Activated CD4-positive, alpha-beta T cell treated with anti-CD3 and anti-CD28 coated beads, Interleukin-2, amount 50 U/mL, for 4 hours (primary cell): ENCODE measurements at places on chromosomes 7 and 10.

DNA sequence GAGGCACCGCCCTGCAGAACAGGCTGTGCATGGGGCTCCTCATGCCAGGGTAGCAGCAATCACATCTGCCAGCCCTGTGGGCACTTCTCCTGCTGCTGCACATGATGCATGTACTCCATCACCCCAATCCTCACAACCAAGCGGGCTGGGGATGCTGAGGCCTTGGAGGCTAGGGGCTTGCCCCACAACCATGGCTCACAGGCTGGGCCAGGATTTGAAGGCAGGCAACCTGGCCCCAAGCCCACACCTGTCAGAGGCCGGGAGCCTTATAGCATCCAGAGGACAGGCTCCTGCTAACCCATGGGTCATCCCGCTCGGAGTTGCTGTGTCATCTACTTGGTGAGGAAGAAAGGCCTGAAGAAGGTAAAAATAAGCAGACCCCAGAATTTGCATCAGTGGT, 2.2 kb downstream of the POLM start:
- DNase-seq = no peak

DNA sequence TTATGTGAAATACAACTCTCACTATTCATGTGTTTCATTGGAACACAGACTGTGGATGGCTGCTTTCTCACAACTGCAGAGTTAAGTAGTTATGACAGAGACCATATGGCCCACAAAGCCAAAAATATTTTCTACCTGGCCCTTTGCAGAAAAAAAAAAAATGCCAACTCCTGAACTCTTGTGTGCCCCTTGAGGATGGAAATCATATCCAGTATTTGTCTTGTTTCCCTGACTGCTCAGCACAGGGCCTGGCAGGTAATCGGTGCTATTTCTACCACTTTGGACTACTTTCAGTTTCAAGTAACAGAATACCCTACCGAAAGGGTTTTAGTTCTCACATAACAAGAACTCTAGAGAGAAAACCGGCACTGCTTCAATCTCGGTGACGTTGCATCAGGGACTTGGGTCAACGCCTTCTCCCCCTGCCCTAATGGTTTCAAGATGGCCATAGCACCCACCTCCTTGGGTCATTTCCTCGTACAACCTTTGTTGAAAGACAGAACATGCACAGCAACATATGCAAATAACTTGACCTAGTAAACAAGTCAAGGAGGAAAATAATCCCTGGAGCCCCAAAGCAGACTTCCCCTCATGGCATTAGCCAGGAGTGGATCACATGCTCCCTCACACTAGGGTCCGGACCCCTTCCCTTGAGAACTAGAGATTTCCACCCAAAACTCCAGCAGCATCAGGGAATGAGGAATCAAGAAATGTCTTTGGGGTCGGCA, 11.8 kb upstream of the GPNMB start:
- DNase-seq = no peak

GRCh38 chr7:8778459-8778858, 345.1 kb downstream of the NXPH1 start:
- DNase-seq = no peak

GRCh38 chr7:24307326-24307725, 23.3 kb downstream of the NPY start:
- no peak for DNase-seq

DNA sequence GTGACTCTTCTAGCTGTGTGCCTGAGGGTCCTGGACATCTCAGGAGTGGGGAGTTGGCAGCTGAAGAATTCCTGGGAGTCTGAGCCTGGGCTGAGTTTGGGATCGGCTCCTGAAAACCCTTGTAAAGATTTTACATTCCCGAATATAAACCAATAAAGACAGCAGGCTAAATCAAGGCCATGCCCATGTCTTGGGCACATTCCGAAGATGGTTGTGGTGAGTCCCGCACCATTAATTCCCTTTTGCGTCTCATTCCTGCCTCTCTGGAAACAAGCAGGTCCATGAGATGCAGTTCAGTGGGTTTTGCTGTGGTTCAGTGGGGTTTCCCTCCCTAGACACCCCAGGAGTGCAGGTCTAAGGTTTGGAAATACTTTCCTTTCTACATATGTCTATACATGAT, 90.9 kb downstream of the COL26A1 start:
- no peak for DNase-seq

GRCh38 chr10:95755511-95756004, 405 bp upstream of the ENTPD1 start:
- DNase-seq = no peak
